ENCODE measurements at places on chromosomes 4 and X.

- no peak for DNase-seq
Observed at GRCh38 chrX:126300401-126300800, 134.3 kb upstream of the DCAF12L2 start.

DNA sequence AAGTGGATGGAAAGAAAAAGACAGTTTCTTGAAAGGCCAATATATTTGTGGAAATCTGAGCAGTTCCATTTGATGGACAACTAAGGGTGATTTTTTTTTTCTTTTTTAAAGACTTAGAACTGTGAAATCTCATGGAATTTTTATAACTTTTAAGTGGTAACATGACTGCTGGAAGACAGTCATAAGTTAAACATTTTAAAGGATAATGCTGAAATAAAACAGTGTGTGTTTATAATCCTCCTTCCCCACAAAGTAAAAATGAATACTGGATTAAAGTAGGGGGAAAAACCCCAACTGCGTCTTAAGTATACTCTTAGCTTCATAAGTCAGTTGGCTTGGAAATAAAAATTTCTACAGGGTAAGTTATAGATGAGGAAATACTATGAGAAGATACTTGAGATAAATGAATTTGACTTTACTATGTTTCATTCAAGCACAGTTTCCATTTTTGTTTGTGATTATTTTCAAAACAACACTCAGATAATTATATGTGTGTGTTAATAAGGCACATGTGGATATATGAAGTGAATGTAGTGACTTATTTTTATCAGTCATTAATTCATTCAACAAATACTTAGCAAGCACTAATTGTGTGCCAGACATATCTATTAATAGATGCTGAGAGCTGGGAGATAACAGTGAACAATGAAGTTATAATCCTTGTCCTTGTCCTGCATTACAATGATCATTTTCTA lies 129.2 kb upstream of the ETNPPL start:
- no peak for DNase-seq

DNA sequence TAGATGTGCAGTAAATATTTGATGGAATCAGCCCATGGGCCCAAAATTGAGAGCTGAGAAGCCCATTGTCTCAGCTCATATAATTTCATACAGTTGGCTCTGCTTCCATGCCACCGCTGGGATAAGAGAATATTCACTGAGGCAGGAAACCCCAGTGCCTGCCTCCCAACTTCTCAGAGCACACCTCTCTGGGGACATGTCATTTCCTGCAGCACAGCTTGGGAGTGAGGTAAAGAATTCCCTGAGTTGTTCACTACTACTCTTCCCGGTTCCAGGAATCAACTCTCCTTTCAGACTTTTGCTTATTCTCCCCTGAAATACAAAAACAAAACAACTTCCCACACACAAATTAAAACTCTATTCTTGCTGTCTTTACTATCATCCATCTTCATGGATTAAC lies 389.3 kb downstream of the MAPK10 start:
- DNase-seq: no peak

GRCh38 chr4:154348657-154349056 lies 142.9 kb downstream of the DCHS2 start:
- no peak for DNase-seq

DNA sequence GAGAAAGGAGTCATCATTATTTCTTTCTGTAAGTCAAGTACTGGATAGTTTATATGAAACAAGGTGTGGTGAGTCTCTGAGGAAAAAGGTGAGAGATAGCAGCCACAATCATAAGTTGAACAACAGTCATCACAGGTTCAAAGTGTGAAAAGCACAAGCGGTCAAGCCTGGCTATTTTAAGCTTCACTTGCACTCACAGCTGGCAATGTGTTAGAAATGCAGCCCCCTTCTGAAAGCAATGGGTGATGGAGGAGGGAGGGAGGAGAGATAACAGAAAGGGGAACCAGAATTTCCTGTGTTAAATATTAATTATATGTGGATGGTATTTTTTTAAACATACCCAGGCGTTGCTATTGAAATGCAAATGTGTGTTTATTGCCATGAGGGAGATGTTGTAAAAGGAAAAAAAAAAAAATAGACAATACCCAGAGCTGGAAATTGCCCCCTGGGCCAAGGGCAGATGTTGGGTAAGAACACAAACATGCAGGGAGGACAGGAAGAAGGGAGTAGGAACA lies 26.9 kb upstream of the BMP3 start:
- no peak for DNase-seq

- DNase-seq: peak; percentile 69
Observed at GRCh38 chr4:2009651-2010233, 968 bp upstream of the NELFA start.

DNA sequence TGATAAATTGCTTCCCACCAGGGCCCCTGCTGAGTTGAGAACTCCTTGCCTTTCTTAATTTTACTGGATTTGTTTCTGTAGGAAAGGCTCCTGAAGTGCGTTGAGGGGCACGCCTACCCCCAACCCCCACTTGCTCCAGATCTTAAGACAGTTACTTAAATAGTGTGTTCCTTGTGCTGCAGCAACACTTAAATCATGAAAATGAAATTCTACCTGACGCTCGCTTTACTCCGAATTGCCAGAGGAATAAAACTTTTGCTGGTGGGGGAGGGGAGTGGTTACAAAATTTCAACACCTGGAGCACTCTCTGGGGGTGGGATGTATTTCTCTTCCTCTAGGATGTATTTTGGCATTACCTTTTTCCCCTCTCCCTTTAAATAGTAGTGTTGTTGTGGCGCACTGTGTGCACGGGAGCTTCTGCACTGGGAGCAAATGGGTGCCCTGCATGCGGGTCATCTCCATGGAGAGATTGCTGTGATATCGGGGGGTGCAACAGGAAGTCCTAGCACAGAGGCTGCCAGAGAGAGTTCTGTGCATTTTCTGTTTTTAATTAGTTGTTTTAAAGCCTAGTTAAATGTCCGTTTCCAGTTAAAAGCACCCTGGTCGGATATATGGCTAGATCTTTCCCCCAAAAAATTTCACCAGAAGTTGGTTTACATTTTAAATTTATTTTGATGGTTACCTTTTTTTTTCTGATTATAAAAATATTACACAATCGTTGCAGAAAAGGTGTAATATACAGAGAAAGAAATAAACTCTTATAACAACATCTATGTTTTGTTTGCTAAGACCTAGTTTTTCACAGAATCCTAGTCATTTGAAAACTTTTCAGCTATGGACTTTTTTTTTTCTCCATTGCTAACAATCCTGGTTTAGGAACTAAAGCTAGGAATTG lies 207.7 kb downstream of the SOWAHB start:
- DNase-seq: no peak

DNA sequence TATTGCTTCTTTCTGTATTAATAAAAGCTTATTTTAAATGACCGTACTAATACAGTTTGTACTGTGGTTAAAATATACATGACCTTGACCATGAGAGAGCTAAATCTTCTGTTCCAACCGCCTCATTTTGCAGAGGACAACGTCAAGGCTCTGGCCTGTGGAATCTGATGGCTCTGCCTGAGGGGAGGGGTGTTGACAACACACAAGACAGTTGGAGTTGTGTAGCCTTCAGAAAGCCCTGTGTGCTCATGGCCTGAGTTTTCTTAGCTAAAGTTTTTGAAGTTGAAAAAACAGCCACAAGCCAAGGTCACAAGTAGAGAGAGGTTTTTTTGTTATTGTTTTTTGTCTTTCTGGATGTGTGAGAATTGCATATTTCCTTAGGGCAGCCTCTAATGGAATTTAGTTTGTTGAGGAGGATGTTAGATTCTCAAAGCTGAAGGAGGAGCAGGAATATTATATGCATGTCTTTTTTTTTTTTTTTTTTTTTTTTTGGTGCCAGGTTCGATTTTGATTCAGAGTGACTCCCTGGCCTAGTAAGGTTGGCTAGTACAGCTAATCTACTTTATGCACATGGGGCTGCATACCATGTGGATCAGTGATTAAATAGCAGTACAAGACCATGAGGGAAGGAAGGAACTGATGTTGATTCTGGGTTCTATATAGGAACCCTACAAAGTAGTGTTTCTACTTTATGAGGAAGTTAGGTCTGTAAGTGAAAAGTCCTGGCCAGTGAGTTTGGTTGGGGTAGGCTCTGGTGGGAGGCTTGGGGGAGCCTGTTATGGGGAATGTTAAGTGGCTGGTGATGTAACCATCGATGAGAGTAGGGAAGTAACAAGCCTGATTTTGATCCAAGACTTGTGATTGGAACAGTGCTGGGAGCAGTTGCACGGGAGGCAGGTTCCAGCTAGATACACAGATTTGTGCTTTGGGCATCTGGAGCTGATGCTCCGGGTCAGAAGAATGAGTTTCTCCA lies 20.3 kb downstream of the SMS start:
- DNase-seq: no peak

GRCh38 chrX:44451056-44451455 lies 91.6 kb downstream of the FUNDC1 start:
- DNase-seq: no peak

DNA sequence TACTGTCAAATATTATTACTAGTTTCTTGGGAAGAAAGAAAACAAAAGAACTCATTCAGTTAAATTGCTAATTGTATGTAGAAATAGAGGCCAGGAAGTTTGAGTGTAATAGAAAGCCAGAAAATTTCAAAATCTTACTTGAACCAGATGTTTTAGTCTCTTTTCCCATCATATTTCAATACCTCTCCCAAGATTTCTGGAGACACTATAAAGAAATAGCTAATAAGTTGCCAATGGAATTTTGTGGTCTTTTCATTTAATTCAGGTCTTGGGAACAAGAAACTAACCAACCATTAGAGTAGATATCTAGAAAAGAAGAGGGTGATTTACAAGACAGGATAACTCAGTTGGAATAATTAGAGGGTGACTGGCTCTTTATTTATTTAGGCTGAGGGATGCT lies 112.2 kb downstream of the AGTR2 start:
- no peak for DNase-seq

DNA sequence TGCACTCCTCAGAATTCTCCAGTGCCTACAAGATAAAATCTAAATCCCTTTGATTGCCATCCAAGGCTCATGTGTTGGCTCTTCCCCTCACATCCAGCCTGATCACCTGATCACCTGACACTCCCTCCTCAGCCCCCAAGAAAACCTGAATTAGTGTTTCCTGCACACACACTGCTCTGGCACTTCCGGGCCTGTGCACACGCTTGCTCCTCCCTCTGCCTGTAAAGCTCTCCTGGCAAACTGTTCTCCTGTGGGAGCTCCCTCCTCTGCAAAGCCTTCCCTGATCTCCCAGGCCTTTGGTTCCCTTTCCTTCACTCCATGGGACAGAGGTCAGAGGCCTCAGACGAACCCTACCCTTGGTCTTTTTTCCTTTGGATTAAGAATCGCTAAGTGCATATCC lies 19.9 kb downstream of the PHKA2 start:
- DNase-seq: no peak

DNA sequence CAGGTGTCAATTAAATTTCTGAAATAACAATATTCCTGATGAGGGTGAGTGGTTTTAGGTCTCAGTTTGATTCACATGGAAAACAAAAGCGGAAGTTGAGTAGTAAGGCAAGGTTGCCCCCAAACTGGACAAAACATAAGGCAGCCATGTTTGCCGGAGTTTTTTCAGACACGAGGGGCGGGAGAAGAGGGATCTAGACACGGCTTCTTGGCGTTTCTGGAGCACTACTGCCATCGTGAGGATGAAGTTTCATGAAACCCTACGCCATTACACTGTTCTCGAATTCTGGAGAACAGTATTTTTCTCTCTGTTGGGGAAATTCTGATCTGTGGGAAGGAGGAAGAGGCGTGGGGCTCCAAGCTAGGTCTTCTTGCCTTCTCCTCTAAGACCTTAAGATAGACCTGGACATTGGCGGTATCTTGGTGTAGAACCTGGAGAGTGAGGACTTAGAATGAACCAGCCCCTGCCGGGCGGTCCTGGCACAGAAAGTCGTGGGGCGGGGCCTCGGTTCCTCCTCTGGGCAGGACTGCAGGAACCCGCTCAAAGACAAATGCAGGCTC lies 160.3 kb downstream of the OR13H1 start:
- DNase-seq: no peak

GRCh38 chrX:14232688-14233087 lies 203.0 kb upstream of the GEMIN8 start:
- DNase-seq: no peak

All from endothelial cell (in vitro differentiated cells).